Renal pelvis (tissue), 12 donors: ENCODE measurements at places on chromosomes 16 and 17. TPM values are rescaled to one million over a fixed set of nuclear protein-coding genes. Genes with fewer than 3 reads are reported as not detected.

The PRSS53 gene
- 1.0 TPM for polyA plus RNA-seq

The SLC5A2 gene
- 72.8 TPM for polyA plus RNA-seq

GRCh38 chr17:79925242-79925957 lies 86.2 kb upstream of the CBX4 start:
- DNase-seq = peak; percentile 58

DNA sequence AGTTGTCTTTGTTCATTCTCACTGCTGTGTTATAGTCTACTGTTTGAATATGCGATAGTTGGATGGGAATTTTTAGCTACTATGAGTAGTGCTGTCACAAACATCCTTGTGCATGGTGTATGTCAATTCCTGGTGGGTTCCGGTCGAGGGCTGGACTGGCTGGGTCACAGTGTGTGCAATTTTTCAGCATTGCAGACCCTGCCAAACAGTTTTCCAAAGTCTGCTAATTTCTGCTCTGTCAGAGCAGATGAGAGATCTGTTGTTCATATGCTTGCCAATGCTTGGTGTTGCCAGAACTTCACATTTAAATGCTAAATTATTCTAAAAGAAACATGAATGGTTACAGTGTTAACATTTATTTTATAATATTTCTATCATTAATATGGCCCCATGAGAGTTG lies 3.6 kb upstream of the C16orf96 start:
- no peak for DNase-seq

DNA sequence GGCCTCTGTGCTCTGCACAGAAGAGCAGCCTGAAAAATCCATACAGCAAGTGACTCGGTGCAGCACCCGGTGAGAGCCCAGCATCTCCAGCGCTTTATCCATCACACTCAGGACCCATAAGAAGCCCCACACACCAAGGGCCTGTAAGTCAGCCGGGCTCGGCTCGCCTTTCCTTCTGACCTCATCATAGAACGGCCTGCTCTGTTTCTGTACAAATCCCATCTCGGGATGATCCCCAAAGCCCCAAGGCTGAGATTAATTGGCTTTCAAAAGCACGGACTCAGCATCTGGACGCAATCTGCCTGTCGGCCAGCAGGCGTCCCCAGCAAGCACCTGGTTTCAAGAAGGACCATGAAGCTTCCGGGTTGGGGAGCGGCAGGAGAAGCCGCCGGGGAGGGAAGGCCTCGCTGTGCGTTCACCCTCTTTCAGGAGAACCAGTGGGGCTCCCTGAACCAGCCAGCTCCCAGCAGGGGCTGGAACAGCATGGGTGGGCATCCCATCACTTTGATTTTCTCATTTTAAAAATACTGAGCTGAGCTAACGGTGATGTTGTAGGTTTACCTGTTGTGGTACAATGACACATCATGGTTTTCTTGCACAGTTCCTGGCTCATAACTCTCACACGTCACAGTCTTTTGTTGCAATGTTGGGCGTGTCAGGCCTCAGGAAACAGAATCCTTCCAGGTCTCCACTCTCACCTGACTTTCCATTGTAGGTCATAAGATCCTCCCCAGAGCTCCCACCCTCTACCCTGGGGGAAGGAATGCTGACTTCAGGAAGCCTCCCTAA lies 6.7 kb downstream of the CCDC57 start:
- DNase-seq = peak; percentile 65

The IL21R gene
- 0.37 TPM for polyA plus RNA-seq

The SNX20 gene
- polyA plus RNA-seq = 0.56 TPM

GRCh38 chr16:27531826-27532800 lies 17.6 kb downstream of the GTF3C1 start:
- no peak for DNase-seq

The DHRS7B gene
- 38.7 TPM for polyA plus RNA-seq

DNA sequence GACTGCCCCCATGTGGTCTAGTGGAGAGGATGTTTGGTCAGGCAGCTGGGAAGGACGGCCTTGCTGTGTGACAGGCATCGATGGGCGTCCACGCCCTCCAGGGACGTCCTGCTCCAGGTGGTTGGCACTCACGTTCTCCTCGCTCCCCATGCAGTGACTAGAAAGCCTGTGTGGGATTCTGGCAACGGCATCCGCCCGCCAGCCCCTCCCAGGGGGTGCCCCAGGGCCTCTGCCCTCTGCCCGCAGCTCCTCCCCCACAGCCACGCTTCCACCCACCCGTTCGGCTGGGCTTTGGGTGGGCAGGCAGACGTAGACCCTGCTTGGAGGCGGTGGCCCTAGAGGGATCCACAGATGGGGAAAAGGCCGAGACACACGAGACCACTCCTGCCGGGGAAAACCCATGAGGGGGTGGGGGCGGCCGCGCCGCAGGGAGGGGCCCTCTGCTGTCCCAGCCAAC lies 4.7 kb upstream of the IL17C start:
- DNase-seq = no peak

- DNase-seq = no peak
Measured at GRCh38 chr17:40625311-40625710, 22.3 kb downstream of the SMARCE1 start.

- no peak for DNase-seq
Measured at GRCh38 chr17:69856946-69857345, 218.1 kb upstream of the KCNJ16 start.

The KRT25 gene
- polyA plus RNA-seq = not detected

GRCh38 chr17:29292071-29292991 lies 1.6 kb downstream of the NUFIP2 start:
- DNase-seq = peak; percentile 30

GRCh38 chr17:78179372-78179771 lies 7.5 kb downstream of the TK1 start:
- DNase-seq = no peak

DNA sequence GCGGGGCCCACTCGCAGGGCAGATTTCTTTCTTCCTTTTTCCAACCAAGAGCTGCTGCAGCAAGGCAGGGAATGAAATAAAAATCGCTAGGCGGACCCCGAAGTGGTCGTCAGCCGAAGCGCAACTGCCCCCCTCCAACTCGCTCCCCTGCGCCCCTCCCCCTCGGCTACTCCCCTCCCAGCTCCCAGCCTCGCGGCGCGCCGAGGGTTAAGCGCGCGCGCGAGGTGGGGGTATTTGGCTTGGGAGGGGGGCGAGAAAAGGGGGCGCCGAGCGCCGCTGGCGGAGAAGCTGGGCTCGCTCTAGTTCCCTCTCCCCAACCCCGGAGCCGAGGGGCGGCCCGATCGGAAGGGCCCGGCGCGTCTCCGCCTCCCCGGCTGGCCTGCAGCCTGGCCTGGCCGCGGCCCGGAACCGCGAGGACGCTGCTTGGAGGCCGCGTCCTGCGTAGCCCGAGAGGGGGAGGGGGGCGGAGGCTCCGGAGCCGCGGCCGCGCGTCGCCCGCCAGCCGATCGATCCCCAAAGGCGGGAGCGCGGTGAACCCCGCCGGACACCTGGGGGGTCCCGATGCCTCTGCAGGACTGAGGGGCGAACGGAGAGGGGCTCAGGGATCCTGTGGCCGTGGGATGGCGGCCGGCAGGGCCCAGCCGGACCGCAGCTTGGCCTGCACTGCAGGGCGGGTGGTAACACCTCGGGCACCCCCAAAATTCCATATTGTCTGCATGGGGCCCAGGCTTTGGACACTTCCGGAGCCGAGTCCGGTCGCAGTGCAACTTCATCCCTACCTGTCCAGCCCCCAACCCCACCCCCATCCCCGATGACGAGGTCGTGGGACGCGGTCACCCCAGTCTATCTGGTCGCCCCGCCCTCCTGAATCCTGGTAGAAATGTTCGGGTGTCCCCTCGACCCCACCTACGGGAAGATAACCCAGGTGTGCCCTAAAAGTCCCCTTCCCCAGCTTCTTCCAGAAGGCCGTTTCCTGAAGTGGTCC lies 4.9 kb upstream of the CBX4 start:
- DNase-seq = no peak

The TPSB2 gene
- 0.19 TPM for polyA plus RNA-seq

DNA sequence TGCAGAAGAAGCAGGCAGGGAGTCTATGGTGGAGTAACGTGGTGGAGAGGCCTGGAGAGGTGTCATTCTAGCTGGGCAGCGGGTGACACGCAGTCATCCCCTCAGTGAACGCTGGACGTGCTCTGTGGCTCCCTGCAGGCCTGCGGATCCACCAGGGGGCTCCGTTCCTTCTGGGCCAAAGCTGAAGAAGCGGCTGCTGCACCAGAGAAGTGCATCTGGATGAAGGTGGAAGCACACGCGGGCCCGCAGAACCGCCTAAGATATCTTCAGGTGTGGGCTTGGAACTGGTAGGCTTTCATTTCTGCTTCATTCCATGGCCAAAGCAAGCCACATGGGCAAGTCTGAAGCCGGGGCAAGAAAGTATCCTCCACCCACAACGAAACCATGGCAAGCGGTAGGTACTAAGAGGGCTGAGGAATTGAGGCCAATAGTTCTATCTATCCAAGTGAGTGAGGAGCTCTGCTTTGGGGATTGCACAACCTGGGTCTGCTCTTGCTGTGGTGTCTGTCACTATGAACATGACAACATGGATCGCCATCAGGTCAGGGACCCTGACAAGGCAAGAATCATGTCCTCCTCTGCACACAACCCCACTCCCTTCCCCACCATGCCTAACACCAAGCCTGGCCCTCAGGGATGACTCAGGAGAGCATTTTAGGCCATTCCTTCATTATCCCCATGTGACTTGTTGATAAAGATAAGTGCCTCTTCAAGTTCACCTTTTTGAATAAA lies 78.9 kb upstream of the FBXO47 start:
- DNase-seq = no peak

GRCh38 chr17:6502871-6503509 lies 53.4 kb downstream of the PITPNM3 start:
- DNase-seq = no peak

- DNase-seq = no peak
Measured at GRCh38 chr17:69012895-69013805, 47.6 kb downstream of the ABCA9 start.

The CSH2 gene
- polyA plus RNA-seq = not detected

DNA sequence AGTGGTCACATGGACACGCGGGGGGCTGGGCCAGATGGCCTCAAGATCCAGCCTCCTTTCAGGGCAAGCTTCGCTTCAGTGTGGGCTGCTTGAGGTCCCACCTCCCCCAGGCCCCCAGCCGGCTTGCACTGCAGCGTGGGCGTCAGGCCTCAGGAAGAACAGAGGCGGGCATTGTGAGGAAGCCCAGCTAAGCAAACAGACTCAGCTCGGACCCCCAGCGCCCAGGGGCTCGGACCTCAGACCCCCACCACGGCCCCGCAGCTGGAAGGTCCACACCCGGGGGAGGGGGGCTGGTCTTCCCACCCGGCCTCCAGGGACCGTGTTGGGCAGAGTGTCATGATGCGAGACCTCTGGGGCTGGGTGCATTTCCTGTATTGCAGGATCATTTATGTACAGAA lies 24.7 kb upstream of the ZNF469 start:
- no peak for DNase-seq

The CMC2 gene
- 65.0 TPM for polyA plus RNA-seq

The SHBG gene
- polyA plus RNA-seq = 6.4 TPM

- peak; percentile 30 for DNase-seq
Measured at GRCh38 chr17:18185391-18185790, 1.8 kb downstream of the ALKBH5 start.
